ELR (cell line): ENCODE measurements at places on chromosomes 7 and 10.
A peak's percentile ranks its signal among the peaks of the same experiment; 100 is the strongest.

- DNase-seq, result no peak
Observed at GRCh38 chr7:128879461-128879938, 16.8 kb downstream of the ATP6V1F start.

- no peak for DNase-seq
Observed at GRCh38 chr10:8026349-8027259, 27.9 kb upstream of the GATA3 start.

GRCh38 chr10:133614830-133615580 is 11.6 kb downstream of the FRG2B start:
- DNase-seq, result no peak

- DNase-seq, result no peak
Observed at GRCh38 chr7:9981742-9982349, 991.8 kb upstream of the PHF14 start.

GRCh38 chr7:77800730-77801129 is 2.2 kb downstream of the PHTF2 start:
- no peak for DNase-seq

DNA sequence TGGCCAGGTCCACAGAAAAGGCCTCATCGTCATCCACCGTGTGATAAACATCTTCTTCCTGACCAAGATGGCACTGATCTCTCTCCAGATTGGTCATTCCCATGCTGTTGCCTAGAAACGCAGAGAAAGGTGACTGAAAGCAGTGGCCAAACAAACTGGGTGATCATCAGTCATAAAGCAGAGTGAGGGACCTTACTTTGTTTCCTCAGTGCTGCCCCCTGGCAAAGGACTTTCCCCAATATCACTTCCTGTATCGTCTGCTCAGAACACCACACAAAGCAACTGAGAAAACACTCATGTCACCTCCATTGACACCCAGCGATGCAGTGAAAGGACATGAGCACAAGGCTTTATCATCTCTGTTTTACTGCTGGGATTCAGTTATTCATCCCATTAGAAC is 40.0 kb upstream of the TM9SF3 start:
- DNase-seq, result peak; percentile 21

DNA sequence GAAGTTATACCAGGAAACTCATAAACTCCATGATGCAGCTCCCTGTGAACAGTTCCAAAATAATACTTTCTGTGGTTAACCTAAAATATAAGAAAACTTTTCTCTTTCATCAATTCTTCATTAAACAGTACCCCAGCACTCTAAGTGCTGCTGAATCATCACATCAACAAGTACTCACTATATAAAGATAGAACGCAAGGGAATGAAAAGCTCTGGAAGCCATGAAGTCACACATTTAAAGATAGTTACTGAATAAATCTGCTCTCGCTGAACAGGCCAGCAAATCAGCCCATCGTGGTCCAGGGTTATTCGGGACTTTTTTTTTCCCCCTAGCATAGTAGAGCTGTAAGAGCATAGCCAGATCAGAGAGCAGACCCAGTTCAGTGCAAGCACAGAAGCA is 254.3 kb downstream of the IPMK start:
- DNase-seq, result no peak

GRCh38 chr7:38427279-38427955 is 154.0 kb upstream of the TARP start:
- DNase-seq, result no peak

DNA sequence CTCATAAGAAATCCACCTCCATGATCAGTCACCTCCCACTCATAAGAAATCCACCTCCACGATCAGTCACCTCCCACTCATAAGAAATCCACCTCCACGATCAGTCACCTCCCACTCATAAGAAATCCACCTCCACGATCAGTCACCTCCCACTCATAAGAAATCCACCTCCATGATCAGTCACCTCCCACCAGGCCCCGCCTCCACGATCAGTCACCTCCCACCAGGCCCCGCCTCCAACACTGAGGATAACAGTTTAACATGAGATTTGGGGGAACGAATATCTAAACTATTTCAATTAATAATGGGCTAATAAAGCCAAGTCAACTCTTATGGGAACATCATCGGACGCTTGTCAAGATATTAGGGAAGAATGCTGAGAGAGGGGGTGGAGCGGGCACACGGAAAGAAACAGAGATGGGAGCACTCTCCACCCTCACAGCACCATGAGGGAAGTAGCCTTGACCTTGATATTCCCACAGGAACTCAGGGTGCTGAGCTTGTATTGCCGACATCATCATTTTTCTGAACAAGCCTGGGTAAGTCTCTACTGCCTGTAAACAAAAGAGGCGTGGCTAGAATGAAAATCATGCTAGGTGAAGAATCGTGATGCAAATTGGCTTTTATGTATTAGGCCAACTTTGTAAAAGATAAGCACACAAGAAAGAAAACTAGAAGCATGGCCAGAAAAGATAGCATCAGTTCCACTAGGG is 303.5 kb upstream of the KLF6 start:
- DNase-seq, result no peak

GRCh38 chr7:139118234-139118804 is 8.8 kb upstream of the ZC3HAV1 start:
- peak; percentile 83 for DNase-seq

- DNase-seq, result no peak
Observed at GRCh38 chr10:11219431-11219830, 201.8 kb downstream of the CELF2 start.

DNA sequence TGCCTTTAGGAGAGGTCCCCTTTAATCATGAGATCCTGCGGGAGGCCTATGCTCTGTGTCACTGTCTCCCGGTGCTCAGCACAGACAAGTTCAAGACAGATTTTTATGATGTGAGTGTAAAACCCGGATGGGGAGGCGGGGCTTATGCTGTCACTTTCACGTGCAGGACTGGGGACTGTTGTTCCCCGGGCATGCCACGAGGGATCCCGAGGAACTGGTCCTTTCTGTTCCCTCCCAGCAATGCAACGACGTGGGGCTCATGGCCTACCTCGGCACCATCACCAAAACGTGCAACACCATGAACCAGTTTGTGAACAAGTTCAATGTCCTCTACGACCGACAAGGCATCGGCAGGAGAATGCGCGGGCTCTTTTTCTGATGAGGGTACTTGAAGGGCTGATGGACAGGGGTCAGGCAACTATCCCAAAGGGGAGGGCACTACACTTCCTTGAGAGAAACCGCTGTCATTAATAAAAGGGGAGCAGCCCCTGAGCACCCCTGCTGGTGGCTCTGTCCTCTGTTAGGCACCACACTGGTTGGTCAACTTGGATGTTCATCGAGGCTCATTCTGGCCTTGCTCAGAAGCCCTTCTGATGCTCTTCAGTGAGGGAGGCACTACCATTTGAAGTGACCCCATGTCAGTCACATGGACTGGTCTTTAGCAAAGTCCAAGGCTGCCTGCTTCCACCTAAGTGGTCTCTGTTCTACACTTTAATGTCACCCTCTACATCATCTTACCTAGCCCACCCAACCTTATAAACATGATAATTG is 2.8 kb downstream of the COPS6 start:
- peak; percentile 79 for DNase-seq

- peak; percentile 9 for DNase-seq
Observed at GRCh38 chr7:116740755-116741462, 68.9 kb downstream of the MET start.

GRCh38 chr10:103843854-103844570 is 11.4 kb downstream of the SH3PXD2A start:
- no peak for DNase-seq

DNA sequence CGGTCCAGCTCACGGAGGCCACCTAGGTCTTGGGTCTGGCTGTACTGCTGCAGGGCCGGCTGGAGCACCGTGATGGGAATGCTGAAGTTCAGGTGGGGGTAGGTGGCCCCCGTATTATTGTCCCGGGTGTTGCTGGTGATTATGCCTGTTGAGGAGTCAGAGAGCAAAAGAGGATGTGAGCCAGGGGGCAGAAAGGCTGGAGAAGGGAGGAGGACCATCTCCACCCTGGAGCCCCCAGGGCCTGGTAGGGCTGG is 6.6 kb downstream of the TYSND1 start:
- DNase-seq, result no peak

DNA sequence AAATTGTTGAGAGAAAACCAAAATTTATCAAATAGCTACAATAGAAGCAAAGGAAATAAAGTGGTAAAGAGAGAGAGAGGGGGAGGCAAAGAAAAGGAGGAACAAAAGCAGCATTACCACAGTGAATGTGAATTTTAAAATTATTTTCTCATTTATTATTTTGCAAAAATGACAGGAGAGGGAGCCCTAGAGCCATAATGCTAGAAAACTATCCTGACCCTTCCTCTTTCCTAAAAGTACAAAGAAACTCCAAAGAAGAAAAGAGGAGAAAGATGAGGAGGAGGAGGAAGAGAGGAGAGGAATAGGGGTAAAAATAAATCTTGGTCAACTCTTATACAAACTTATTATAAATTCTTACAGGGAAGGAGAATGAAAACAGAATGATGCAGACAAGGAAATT is 921.5 kb downstream of the NRG3 start:
- DNase-seq, result peak; percentile 33
